Activated T-cell treated with anti-CD3 and anti-CD28 coated beads, Interleukin-2, amount 50 U/mL, for 4 hours (primary cell): ENCODE measurements at places on chromosomes 6 and 20. TPM values are rescaled to one million over a fixed set of nuclear protein-coding genes. Genes with fewer than 3 reads are reported as not detected.

Gene DYNLT2
- 0.95 TPM for total RNA-seq

Gene CNR1
- 0.63 TPM for total RNA-seq

Gene PSORS1C2
- total RNA-seq = not detected

Gene FERMT1
- total RNA-seq = 0.51 TPM

Gene C20orf202
- total RNA-seq = not detected

Gene CCR6
- 1.7 TPM for total RNA-seq

Gene MRPL14
- 87.9 TPM for total RNA-seq

Gene LGSN
- not detected for total RNA-seq

Gene LMBRD1
- total RNA-seq = 11.8 TPM

Gene PRR18
- not detected for total RNA-seq

Gene CCN6
- total RNA-seq = 0.43 TPM

Gene SLC18B1
- 4.3 TPM for total RNA-seq

- DNase-seq = no peak
Observed at GRCh38 chr6:110341663-110342596, 16.2 kb downstream of the METTL24 start.

GRCh38 chr6:82372656-82373055 lies 9.0 kb downstream of the TPBG start:
- DNase-seq = no peak

- no peak for DNase-seq
Observed at GRCh38 chr20:41476013-41476441, 109.4 kb upstream of the EMILIN3 start.

DNA sequence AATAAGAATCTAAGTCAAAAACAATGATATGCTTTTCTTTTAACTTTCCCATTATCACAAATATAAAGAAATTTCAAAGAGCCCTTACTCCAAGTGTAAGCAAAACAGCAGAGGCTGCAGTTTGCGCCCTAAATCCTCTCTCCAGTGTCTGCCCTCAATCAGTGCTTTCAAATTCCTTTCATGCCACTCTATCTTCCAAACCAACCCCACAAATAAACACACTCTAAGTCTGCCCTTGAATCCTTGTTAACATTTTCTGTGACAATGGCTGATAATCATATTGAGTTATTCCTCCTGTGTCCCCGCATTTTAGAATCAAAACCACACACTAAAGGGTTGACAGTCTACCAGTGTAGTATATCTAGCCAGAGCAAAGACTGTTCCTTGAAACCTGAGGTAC lies 317.9 kb upstream of the MARCKS start:
- no peak for DNase-seq

DNA sequence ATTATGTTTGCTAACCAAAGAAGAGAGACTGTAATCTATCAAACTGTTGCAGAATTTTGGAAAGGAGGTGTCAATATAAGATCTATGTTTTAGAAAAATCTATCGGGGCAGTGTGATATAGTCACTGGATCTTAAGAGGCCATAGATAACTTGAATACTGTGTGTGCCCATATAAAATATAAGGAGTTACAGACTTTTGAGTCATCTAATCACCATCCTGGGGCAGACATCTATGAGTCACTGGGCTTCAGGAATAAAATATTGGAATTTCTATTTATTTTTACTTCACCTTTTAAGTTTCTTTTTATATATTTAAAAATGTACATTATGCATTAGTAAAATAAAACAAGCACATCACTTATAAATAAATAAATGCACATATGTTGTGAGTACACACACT lies 509.3 kb upstream of the MAN1A1 start:
- no peak for DNase-seq

DNA sequence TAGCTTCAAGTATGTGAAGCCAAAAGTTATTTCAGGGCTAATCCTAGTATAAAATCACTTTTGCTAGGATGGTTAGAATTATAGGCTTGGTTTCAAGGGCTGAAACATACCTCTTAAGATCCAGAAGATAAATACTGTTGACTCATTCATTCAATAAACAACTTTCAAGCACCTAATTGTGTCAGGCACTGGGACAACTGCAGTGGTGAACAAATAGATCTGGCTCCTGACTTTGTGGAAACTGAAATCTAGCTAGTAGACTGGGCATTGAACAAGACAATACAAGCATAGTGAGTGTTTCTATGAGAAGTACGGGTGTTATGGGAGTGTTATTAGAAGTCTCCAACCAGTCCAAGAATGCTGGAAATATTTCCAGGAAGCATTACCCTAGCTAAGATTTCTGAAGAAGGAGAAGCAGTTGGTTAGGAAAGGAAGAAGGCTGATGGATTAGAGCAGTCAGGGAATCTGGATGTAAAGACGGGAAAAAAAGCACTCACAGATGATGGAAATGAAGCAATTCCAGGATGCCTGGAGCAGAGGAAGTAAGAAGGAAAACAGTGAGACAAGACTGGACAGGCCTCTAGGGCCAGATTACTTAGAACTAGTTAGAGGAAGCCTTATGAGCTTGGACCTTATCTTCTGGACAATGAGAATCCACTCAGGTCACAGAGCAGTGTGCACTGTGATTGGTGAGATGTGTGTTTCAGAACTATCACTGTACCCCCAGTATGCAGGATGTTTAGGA lies 132.6 kb upstream of the RAB32 start:
- DNase-seq = no peak

GRCh38 chr6:6880745-6881437 lies 226.9 kb upstream of the RREB1 start:
- no peak for DNase-seq

DNA sequence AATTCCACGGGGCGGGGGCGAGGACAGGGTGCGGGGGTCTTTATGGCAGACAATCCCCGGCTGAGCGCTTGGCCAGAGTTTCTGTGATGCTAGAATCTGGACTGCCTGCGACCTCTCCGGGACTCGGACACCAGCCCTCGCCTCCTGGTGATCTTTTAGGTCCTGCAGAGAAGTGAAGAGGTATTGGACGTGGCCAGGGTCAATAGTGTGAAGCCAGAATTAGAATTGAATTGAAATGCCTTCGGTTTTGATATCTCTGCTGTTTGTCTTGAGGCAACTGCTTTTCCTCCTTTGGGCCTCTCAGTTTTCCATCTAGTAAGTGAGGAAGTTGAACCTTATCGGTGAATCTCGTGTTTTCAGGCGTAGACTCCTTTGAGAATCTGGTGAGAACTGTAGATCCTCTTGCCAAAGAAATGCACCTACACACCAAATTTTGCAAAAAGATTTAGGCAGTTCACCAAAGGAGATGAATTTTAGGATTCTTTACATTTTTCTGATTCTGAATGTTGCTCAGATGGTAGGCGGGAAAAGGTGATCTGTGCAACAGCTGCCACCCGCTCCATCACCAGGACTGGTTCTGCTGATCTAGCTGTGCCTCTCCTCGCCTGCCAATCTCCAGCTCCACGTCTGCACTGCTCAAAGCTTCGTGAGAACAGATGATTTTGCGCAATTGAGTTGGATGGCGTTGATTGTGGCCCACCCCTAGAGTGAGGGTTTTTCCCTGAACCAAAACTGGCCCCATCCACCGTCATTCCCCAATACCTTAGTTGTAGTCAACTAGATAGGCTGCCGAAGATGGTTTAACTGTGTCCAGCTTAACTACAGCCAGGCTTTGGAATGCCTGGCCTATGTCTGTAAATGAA lies 837 bp upstream of the OSER1 start:
- no peak for DNase-seq

DNA sequence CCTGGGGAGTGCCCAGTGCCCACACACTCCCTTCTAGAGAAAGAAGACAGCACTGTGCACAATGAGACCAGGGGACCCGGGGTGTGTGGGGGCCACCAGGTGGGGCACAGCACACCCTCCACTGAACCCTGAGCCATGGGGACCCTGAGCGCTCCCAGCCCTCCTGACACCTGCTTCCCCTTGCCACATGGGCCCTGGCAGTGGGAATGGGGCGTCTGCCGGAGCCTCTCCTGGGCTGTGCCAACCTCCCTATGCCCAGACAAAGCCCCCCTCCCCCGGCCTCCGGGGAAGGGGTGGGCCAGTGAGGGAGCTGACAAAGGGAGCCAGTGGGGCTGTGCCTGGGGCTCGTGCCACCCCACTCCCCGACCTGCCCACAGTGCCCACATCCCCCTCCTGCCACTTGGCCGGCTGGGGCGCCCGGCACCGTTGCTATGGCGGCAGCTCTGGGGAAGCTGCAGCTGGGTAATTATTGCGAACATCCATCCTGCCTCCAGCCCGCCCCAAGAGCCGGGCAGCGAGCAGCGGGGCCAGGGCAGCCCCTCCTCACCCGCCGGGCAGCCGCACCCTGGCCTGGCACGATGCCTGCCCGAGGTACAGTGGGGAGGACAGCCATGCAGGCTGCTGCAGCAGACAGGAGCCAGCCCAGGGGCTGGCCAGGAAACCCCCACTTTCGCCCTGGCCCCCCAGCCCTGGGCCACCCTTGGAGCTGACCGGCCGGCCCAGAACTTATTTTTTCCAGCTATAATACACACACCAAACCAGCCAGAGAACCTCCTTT lies 41.9 kb upstream of the NOL4L start:
- no peak for DNase-seq

DNA sequence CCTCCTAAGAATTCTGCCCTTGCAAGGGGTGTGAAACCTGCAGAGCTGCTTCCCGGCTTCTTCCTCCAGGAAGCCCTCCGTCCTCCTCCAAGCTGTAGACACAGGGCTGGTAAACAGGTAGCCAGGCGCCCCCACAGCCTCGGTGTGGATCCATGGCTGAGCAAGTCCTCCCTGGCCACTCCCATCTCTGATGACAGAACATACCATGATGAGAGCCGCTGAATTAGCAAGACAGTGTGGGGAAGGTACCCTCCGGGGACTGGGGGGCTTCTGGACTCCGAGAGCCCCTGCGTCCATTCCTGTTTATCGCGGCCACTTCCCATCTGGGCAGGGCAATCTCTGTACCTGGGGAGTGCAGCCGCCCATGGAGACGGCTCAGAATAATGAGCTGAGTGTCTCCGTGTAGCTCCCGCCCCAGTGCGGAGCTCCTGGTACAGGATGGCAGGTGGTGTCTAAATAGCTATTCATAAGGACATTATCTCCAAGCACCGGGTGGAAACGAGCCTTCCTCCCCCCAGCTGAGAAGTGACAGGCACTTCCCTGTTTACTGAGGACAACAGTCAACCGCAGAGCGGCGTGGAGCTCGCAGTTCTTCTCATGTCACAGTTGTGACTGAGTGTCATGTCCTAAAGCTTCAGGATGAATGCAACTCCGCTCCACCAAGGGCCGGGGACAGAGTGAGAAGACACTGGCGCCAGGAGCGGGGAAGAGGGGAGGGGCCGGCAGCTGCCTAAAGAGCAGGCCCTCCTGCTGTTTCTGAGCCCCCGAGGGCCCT lies 22.7 kb upstream of the NTSR1 start:
- no peak for DNase-seq

DNA sequence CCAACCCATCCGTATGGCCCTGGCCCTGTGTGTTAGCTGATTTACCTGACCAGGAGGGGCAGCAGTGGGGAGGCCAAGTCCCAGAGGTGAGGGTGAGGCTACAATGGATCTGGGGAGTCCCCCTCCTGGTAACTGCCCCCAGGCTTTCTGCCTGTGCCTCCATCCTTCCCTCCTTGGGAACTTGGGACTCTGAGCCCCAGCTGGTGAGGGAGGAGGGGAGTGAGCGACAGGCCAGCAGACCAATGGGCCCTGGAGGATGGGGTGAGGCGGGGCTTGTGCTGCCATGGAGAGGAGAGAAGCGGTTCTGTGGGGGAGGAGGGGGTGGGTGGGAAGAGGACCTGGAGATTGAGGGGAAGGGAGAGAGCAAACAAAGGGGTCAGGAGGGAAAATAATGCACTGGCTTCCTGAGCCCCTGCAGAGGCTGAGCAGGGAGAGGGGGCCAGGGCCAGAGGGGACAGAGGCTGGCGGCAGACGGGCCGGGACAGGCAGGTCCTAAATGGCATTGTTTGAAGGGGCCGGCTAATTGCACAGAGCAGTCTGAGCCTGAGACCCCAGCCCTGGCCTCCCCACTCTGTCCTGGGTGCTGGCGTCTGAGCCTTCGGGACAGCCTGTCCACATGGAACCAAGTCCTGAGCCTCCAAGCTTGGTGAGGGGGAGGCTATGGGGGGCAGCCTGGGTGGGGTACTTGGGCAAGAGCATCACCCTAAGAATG lies 17.5 kb downstream of the DNMT3B start:
- no peak for DNase-seq

DNA sequence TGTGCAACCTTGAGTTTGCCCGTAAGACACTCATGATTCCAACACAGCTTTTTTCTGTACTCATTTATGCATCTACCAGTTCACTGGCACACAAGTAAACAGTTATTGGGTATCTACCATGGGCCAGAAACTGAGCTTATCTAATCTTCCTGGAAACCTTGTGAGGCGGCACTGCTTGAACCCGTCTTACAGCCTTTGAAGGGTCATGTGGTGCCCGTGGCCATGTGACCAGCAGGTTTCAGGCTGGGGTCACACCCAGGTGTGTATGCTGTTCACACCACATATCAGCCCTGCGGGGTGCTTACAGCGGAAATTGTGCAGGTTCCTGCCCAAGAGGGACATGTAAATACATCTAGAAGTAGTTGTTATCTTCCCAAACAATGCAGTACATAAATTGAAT lies 6.1 kb downstream of the THBD start:
- DNase-seq = no peak

- no peak for DNase-seq
Observed at GRCh38 chr6:109523478-109523877, 40.5 kb upstream of the ZBTB24 start.

DNA sequence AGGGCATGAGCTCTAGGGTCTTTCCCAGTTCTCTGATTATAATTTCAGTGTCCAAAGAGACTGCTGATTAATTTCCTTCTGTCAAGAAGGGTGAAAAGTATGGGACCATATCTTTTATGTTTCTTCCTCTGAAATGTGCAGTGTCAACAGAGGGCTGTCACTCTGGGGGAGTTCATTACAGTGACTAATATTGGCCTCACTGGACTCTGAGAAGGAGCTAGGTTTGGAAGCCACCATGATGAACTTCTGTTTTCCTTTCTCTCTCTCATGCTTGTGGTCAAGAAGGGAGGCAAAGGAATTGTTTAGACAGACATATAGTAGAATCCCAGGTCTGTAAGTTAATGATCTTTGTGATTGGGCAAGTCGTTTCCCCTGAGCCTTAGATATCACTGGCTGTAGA lies 41.8 kb upstream of the BMP6 start:
- DNase-seq = no peak

DNA sequence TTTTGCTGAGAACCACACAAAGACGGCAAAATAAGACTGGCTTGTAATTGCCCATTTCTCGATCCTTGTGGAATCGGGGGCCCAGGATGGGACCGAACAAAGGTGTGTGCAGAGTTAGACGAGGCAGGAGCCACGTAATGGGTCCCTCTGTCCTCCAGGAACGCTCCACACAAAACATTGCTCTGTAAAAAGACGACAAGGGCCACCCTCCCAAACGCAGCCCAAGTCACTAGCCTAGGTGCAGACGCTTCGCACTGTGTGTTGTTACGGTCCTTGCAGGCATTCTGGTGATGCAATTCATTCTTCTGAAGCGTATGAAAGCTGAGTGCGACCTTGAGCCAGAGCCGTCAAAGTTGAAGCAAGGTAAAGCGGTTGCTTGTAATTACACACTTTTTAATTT lies 363.4 kb downstream of the TAF4 start:
- DNase-seq = no peak

DNA sequence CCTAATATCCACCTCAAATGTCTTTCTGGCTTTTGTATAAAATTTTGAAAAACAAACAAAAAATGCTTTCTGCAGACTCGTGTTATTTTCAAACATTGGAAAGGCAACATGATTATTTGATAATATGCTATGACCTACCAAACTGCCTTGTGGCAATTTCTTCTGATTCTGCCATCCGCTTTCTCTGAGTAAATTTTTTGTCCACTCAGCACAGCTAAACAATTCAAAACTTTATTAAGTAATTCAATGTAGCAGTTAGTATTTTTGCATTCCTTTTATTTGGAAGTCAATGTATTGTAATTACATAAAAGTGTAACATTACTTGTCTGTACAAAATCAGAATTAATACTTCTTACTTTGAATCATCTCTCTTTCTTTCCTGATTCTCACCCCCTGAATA lies 1206.6 kb upstream of the EYS start:
- no peak for DNase-seq
